ENCODE measurements at places on chromosomes 4 and X.

GRCh38 chrX:103518571-103518970, 718 bp downstream of the RAB40A start:
- no peak for DNase-seq

GRCh38 chr4:3818371-3818770, 52.2 kb downstream of the ADRA2C start:
- peak; percentile 76 for DNase-seq

GRCh38 chrX:51461053-51462044, 35.0 kb downstream of the NUDT11 start:
- DNase-seq: peak; percentile 48

DNA sequence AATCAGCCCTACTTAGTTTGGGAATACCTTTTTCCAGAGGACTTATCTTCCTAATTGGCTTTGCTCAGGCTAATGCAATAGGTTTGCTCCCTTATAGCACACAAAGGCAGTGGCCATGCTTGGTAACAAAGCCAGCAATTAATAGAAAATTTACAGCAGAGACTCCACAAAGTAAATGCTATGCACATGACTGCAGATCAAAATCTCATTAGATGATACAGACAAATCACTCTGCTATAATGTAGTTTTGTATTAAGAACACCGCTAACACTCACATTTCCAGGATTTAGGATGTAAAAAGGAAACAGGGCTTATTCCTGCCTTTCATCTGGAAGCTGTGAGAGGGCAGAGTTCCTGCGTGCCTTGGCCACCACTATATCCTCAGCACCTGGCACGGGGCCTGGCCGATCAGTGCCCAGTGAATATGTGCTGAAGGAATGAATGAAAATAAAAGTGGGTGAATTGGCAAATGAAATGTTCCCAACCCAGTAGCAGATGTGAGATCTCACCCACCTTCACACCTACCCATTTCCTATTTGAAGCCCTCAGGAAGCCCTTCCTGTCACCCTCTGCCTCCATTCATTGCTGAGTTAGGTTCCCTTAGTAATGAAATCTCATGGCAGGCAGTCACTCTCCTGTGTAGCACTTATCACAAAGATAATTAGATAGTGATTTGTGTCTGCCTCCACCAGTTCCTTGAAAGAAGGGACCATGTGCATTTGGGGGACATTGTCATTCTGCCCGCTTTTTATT, 5.1 kb downstream of the SEPTIN6 start:
- DNase-seq: peak; percentile 10

GRCh38 chr4:120009731-120010130, 56.9 kb downstream of the MAD2L1 start:
- no peak for DNase-seq

- no peak for DNase-seq
Measured at GRCh38 chr4:184293552-184293951, 75.9 kb upstream of the ENPP6 start.

- no peak for DNase-seq
Measured at GRCh38 chr4:111269439-111269838, 646.6 kb upstream of the PITX2 start.
